CD4-positive, CD25-positive, alpha-beta regulatory T cell (primary cell): ENCODE measurements at places on chromosomes 3 and 15. TPM values are rescaled to one million over a fixed set of nuclear protein-coding genes. Genes with fewer than 3 reads are reported as not detected.

The MRPS22 gene
- 29.8 TPM for total RNA-seq

The HYAL1 gene
- total RNA-seq: 0.35 TPM

DNA sequence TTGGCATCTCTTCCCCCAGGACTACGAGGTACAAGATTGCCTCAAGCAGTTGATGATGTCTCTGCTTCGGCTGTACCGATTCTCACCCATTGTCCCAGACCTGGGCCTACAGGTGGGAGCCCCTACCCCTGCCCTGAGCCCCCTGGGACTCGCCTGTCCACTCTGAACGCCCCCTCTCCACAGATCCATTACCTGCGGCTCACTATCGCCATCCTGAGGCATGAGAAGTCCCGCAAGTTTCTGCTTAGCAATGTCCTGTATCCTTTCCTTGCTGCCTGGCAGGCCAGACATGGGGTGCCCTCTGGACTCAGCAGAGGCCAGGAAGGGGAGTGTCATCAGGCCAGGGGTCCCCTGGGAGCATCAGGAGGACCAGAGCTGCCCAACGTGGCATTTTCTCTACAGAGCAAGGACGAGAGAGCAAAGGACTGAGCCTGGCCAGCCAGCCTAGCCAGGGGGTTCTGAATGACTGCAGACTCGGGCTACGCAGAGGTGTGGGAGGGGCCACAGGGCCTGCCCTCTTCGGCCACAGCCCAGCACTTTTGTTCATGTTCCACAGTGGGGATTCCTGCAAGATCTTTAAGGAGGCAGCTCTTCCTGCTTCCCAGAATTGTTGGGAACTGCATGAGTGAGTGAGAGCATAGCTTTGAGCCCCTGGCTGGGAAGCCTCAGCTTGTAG, 11.2 kb downstream of the RNF123 start:
- no peak overlapping the region for H3K27ac ChIP-seq
- DNase-seq: no peak
- peaks cover 21% of the 10 kb centered on the region for H3K36me3 ChIP-seq

- H3K27ac ChIP-seq: no peak overlapping the region
- H3K4me1 ChIP-seq: no peaks in the 10 kb centered on the region
- no peaks in the 10 kb centered on the region for H3K27me3 ChIP-seq
- H3K36me3 ChIP-seq: no peaks in the 10 kb centered on the region
Observed at GRCh38 chr3:147538034-147538433, 128.9 kb downstream of the ZIC1 start.

GRCh38 chr3:180402471-180403073, 199.4 kb upstream of the TTC14 start:
- no peaks in the 10 kb centered on the region for H3K4me1 ChIP-seq
- H3K27ac ChIP-seq: no peak overlapping the region
- H3K27me3 ChIP-seq: no peaks in the 10 kb centered on the region

GRCh38 chr3:105385819-105386508, 19.3 kb downstream of the ALCAM start:
- no peaks in the 10 kb centered on the region for H3K27me3 ChIP-seq
- H3K4me1 ChIP-seq: no peaks in the 10 kb centered on the region
- no peak for DNase-seq
